ENCODE measurements at places on chromosomes 11 and 22. TPM values are rescaled to one million over a fixed set of nuclear protein-coding genes. Genes with fewer than 3 reads are reported as not detected.

GRCh38 chr22:33639588-33640254 is 280.6 kb downstream of the LARGE1 start:
- no peak for DNase-seq
- H3K27me3 ChIP-seq = no peaks in the 10 kb centered on the region
- peaks cover 10% of the 10 kb centered on the region for H3K36me3 ChIP-seq
- H3K27ac ChIP-seq = no peak overlapping the region

- no peak overlapping the region for H3K4me3 ChIP-seq
- no peaks in the 10 kb centered on the region for H3K36me3 ChIP-seq
- H3K27me3 ChIP-seq = no peaks in the 10 kb centered on the region
- DNase-seq = no peak
- no peak overlapping the region for H3K27ac ChIP-seq
- H3K4me1 ChIP-seq = no peaks in the 10 kb centered on the region
Observed at GRCh38 chr11:2716376-2717095, 16.7 kb upstream of the KCNQ1OT1 start.

DNA sequence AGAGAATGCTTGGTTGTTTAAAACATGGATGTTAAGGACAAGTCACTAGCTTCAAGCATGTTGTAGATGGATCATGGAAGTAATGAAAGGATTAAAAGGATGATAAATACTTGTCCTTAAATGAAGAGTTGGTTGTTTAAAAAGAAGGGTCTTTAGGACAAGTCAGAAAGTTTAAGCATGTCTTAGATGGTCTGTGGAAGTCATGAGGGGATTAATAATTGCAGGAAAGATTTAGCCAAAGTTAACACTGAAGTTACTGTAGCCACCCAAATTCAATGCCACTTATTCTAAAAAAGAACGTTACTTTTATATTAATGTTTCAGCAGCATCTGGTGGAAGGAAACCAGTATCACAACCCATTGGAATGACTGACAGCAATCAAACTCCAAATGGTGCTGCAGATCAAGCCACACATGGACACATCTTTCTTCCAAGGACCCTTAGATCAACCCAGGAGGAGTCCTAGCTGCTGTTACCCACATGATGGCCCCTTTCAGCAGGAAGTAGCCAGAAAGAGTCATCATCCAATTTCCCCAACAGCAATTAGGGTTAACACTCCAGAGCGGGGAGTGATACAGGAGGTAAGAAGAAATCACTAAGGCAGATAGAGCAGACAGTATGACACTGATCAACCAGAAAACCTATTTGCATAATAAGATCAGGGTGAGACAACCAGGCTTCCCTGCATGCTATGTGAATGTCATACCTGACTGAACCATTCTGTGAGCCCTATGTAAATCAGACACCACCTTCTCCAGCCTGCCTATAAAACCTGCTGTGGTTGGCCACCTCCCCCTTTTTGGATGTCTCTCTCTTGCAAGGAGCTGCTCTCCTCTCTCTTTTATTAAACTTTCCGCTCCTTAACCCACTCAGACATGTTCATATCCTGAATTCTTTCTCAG is 88.4 kb upstream of the GNAZ start:
- no peak overlapping the region for H3K4me3 ChIP-seq
- no peak for DNase-seq
- H3K27me3 ChIP-seq = peaks cover 19% of the 10 kb centered on the region
- no peak overlapping the region for H3K27ac ChIP-seq

The SPTBN2 gene
- 0.93 TPM for total RNA-seq

The SMTNL1 gene
- total RNA-seq = not detected

DNA sequence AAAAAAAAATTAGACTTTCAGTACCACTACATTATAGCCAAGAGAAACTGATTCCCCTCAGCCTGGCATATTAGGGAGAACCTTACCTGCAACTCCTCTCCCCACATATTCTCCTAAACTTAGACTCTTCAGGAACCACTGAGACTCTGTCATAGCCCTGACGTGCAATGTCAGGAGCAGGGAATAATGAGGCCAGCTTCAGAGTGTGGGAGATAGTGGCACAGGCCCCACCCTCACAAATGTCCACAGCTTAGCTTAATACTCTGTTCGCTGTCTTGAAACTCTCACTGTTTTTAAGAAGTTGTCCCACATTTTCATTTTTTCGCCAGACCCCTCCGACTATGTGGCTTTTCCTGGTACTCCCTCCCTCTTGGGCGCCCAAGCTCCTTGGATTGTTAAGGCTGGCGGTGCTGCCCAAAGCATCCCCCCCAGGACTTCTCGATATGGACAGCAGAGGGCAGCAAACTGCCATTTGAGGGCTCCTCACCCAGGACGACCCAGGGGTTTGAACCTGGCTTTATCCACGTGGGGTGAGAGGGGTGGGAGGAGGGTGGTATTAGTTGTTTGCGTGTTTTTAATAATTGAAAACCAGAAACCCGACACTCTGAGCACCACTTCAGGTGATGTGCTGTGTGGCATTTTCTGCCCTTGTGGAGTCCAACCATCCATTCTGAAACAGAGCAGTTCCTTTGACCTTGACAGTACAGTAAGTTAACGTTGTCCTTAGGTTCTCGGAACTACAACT is 45.2 kb upstream of the RASSF10 start:
- H3K4me1 ChIP-seq = no peaks in the 10 kb centered on the region
- peak; percentile 67 for DNase-seq
- H3K4me3 ChIP-seq = no peak overlapping the region
- H3K27me3 ChIP-seq = peaks cover 28% of the 10 kb centered on the region
- no peak overlapping the region for H3K27ac ChIP-seq

The GNG3 gene
- not detected for total RNA-seq

- H3K27ac ChIP-seq = no peak overlapping the region
- no peaks in the 10 kb centered on the region for H3K36me3 ChIP-seq
- DNase-seq = no peak
Observed at GRCh38 chr11:96162816-96163499, 180.0 kb downstream of the MAML2 start.

DNA sequence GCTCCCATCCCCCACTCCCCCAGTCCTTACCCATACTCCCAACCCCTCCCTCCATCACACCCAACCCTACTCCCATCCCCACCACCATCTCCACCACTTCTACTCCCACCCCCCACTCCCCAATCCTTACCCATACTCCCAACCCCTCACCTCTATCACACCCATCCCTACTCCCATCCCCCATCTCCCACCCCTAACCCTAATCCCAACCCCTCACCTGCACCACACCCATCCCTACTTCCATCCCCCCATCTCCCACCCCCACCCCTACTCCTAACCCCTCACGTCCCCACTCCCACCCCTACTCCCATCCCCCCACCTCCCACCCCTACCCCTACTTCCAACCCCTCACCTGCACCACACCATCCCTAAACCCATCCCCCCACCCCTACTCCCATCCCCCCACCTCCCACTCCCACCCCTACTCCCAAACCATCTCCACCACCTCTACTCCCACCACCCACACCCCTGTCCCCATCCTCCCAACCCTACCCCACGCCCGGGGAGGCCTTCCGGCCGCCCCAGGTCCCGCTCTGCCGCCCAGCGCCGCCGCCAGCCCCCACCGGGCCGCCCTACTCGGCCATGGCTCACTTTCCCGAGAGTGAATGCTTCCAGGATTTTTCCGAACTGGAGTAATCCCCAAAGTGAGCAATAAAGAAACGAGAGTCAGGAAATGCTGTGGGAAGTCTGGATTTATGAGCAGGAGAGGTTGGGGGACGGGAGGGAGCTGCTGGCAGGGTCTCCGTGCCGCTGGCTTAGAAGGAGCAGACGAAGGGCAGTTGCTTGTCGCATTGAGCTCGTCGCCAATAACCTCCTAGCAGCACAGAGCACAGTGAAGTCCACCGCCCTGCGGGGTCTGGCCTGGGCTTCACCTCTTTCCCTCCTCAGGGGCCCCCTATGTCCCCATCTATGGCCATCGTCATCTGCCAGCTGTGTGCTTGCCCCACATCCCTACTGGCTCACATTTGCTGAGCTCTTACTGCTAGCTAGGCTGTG is 4.6 kb downstream of the PRG3 start:
- no peak overlapping the region for H3K27ac ChIP-seq
- no peak for DNase-seq
- no peaks in the 10 kb centered on the region for H3K36me3 ChIP-seq
- H3K4me1 ChIP-seq = no peaks in the 10 kb centered on the region
- H3K4me3 ChIP-seq = no peak overlapping the region

GRCh38 chr22:39171623-39172264 is 19.3 kb upstream of the CBX7 start:
- no peak overlapping the region for H3K4me3 ChIP-seq
- H3K4me1 ChIP-seq = peaks cover 32% of the 10 kb centered on the region
- peaks cover 7% of the 10 kb centered on the region for H3K27me3 ChIP-seq
- no peak for DNase-seq
- H3K36me3 ChIP-seq = no peaks in the 10 kb centered on the region
- H3K27ac ChIP-seq = no peak overlapping the region

- no peak overlapping the region for H3K4me3 ChIP-seq
- no peak for DNase-seq
- peaks cover 29% of the 10 kb centered on the region for H3K27me3 ChIP-seq
Observed at GRCh38 chr11:62295504-62295903, 3.4 kb downstream of the SCGB1D4 start.

DNA sequence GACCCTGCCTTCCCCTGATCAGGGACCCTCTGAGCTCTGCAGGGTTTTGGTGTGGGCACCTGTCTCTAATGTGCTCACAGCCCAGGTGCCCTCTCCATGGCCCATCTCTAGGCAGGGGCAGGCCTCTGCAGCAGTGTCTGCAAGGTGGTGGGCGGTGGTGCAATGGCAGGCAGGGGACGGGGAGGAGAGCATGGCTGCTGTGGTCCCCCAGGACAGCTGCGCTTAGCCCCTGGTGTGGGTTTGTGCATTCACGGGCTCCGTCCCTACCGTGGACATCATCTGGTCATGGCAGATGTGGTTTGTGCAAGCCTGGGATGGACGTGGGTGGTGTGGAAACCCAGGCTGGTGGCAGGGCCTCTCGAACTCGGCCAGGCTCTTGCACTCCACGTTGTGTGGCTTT is 443.1 kb downstream of the TBC1D22A start:
- H3K27ac ChIP-seq = no peak overlapping the region
- H3K36me3 ChIP-seq = no peaks in the 10 kb centered on the region
- H3K4me3 ChIP-seq = no peak overlapping the region

DNA sequence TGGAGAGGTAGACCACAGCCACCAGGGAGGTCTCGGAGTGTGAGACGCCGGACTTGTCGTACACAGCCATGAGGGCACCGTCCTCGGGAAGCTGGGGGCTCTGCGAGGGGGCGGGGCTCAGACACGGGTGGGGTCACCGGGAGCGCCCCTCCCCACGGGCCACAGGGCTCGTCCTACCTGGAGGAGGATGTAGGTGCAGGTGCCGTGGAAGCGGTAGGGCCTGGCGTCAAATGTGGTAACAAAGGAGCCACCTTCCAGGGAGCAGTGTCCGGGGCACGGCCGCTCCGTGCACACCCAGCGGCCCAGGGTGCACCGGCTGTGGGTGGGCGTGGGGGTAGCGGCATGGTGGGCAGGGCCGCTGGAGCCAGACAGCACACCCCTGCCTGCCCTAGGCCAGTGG is 7.5 kb downstream of the MUC6 start:
- H3K27ac ChIP-seq = no peak overlapping the region
- H3K36me3 ChIP-seq = no peaks in the 10 kb centered on the region
- H3K4me1 ChIP-seq = no peaks in the 10 kb centered on the region
- no peak for DNase-seq
- no peak overlapping the region for H3K4me3 ChIP-seq
